ENCODE measurements at places on chromosomes 1 and 21.

- DNase-seq = no peak
These were observed 905.7 kb downstream of the PLA2G4A start for GRCh38 chr1:187734427-187734826.

DNA sequence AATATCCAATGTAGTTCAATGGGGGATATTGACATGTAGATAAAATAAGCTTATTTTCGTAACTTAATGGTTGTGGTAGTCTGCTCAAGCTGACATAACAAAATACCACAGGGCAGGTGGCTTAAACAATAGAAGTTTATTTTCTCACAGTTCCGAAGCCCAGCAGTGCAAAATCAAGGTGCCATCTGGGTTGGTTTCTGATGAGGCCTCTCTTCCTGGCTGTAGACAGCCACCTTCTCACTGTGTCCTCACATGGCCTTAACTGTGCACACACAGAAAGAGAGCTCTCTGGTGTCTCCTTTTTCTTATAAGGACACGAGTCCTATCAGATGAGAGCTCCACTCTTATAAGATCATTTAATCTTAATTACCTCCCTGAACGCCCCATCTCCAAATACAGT lies 64.8 kb upstream of the IPO9 start:
- DNase-seq = no peak

DNA sequence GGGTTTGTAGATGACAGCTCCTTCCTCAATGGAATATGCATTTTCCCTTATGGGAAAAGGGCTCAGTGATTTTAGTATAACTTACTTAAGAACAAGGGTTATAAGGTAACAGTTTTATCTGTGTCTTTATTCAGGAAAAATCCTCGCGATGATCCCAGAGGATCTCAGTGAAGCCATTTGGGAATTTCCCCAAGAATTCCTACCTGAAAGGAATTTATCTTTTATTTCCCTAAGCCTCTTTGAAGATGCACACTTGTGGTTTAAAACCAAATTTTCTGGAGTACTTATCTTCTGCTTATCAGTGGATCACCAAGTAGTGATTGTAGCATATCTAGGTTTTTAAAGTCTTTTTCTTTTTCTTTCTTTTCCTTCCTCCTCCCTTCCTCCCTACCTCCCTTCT lies 58.8 kb downstream of the AK4 start:
- DNase-seq = no peak

GRCh38 chr1:110341872-110342331 lies 2.7 kb downstream of the RBM15 start:
- no peak for DNase-seq

GRCh38 chr1:15129944-15130343 lies 23.6 kb upstream of the TMEM51 start:
- DNase-seq = no peak

GRCh38 chr1:12015001-12015491 lies 4.3 kb upstream of the MIIP start:
- DNase-seq = no peak

DNA sequence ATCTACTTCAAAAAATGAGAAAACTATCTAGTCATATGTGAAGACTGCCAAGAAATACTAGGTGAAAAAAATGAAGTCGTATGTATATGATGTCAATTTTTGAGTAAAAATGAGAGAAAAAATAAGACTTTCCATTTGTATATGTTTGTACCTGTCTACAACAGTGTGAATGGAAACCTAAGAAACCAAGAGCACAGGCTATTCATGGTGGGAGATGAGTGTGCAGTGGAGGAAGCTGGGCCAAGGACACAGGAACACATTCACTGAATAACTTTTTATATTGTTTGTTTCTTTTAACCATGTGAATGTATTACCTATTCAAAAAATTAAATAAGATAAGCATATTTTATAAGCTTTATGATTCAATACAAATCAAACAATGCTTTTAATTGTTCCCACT lies 67.0 kb downstream of the ERO1B start:
- no peak for DNase-seq

DNA sequence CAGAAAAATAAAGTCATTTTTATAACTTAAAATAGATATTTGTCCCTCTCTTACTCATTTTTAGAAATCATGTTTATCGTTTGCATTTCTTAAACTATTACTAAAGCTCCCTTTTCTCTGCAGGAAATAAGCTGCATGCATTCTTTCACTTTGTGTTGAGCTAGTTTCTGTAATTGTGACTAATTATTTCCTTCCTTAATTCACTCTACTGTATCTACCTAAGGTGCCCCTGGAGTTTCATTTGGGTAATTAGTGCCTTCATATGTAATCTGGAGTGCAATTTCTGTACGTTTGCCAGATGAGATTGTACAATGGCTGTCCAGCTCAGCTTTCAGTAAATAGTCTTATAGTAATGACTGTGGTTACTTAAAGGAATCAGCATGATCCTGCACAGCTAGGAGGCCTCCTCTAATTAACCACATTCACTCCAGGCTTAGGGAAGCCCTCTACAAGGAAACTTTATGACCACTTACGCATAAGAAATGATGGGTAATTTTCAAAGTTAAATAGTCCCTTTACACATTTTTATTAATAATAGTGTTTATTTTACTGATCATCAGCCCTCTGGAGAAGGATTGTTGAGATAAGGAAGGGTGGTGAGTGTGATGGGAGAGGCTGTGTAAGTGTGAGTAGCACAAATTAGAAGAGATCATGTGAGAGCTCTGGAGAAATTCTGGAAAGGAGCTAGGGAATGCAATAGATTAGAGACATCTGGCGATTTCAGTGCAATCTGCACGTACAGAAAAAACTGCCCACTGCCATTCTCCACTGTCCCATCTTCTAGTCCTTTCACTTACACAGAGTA lies 86.8 kb downstream of the LRRC8C start:
- DNase-seq = no peak

- DNase-seq = no peak
These were observed 80.9 kb downstream of the SLC66A1 start for GRCh38 chr1:19393046-19393445.

GRCh38 chr1:147800804-147801203 lies 40.4 kb upstream of the GJA5 start:
- no peak for DNase-seq

DNA sequence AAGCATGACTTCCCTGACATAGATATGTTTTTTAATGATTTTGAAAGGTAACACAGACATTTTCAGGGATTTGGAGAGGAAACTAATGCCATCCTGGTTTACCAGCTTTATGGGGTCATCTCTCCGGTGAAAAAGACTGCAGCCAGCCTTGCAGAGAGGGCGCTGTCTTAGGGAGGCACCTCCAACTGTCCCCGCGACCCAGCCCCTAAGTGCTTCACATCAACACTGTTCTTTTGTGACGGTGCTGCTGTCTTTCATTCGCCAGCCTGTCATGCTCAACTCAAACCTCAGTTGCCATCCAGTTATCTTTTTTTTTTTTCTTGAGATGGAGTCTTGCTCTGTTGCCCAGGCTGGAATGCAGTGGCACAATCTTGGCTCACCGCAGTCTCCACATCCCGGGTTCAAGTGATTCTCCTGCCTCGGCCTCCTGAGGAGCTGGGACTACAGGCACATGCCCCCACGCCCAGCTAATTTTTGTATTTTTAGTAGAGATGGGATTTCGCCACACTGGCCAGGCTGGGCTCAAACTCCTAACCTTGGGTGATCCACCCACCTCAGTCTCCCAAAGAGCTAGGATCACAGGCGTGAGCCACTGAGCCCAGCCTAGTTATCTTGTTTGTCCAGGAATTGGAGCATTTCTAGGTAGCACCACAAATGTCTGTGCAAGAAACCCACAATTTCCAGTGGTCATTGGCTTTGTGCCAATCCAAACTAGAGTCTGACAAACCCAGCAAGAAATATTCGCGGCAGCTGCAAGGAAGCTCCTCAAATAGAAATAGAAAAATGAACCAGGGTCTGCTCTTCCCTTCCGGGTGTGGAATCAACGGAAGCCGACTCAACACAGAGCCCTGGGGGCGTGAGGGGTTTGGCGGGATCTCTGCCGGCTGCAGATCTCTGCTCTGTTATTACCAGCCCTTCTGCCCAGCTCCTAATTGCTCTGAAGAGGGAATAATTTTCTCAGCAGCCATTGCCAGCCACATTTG lies 24.2 kb downstream of the PDE9A start:
- no peak for DNase-seq

DNA sequence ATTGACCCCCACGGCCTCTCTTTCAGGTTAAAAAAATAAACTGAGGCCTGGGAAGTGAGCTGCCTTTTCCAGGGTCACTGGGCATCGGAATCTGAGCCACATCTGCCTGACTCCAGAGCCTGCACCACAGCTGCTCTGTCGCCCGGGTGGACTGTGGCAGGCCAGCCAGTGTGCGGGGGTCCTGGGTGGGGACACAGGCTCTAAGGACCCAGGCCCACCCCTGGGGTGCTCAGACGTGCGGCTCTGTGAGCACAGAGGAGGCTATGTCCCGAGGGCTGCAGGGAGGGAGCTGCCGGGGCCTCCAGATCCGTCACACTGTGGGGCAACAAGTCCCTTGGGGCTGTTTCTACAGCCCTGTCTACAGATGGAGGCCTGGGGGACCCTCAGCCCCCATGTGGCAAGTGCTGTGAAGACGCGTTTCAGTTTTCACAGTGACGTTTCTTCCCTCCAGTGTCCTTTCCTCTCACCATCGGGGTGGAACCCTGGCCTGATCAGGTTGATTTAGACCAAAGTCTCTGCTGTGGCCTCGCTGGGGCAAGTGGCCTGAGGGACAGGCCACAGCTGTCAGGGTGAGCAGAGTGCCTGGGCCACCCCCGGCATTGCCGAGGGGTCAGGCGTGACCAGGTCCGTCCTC lies 39.2 kb upstream of the ACTRT2 start:
- DNase-seq = no peak

GRCh38 chr1:31700468-31701090 lies 3.2 kb downstream of the COL16A1 start:
- DNase-seq = no peak

- DNase-seq = no peak
These were observed 36.0 kb upstream of the IRF2BP2 start for GRCh38 chr1:234645964-234646363.

DNA sequence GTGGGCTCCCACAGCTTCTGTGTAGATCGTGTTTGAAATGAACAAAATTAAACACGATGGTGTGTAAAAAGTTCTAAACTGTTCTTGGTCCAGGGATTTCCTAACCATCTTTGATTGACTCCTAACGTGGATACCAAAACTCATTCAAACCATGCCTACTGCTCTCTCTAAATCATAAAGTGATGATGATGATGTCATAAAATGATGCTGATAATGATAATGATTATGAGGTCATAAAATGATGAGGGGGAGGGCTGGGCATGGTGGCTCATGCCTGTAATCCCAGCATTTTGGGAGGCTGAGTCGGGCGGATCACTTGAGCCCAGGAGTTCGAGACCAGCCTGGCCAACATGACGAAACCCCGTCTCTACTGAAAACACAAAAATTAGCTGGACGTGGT lies 133.3 kb upstream of the COA6 start:
- no peak for DNase-seq

DNA sequence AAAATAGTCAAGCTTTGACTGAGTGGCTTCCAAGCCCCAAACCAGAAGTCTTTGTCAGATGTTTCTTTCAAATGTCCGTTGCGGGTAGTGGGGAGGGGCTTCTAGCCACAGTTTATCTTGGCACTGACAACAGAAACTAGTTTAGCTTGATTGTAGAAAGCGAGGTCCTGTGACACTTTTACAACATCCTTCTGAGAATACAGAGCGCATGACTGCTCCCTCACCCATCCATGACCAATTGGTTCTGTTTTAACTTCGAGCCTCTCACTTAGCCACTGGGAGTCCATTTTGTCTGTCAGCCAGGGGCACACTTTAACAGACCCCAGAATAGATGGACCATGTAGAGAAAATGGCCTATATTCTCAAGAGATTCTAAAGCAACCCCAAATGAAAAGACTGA lies 199.2 kb upstream of the ST6GALNAC5 start:
- DNase-seq = no peak

- DNase-seq = no peak
These were observed 2.6 kb downstream of the GTF2B start for GRCh38 chr1:88888750-88889149.

DNA sequence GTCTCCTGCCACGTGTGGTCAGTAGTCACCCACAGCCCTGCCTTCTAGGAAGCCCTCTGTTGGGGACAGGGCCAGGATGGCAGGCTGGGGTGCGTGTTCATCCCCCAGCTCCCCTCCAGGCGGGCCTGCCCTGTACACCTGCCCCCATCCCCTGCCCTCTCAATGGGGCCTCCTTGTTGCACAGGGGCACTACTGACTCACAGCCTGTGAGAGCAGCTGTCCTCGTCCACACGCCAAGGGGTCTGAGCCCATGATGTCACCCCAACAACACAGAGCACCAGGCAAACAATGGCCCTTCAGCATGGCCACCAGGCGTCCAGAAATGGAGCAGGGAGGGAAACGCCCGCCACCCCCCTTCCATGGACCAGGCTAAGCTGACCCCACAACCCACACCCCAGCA lies 64.3 kb downstream of the ARHGEF16 start:
- DNase-seq = no peak

- DNase-seq = no peak
These were observed 86.7 kb upstream of the PALMD start for GRCh38 chr1:99559166-99559565.

GRCh38 chr1:238319957-238320356 lies 429.2 kb upstream of the ZP4 start:
- no peak for DNase-seq

DNA sequence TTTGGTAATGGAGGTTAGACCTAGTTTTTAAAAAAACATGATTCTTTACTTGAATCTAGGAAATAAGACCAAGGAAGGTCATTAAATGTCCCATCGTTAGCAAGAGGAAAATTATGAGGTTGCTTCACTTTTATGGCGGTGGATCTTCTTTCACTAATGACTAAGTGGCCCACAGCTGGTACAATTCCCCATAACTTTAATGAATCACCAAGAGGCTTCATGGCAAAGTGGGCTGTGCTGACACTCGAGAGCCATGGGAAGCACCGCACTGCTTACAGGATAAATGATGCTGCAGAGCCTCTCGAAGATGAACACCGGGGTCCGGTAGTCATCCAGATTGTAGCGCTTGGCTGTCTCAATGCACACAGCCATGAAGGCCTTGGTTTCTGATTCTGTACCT lies 108.8 kb downstream of the UBR4 start:
- no peak for DNase-seq

DNA sequence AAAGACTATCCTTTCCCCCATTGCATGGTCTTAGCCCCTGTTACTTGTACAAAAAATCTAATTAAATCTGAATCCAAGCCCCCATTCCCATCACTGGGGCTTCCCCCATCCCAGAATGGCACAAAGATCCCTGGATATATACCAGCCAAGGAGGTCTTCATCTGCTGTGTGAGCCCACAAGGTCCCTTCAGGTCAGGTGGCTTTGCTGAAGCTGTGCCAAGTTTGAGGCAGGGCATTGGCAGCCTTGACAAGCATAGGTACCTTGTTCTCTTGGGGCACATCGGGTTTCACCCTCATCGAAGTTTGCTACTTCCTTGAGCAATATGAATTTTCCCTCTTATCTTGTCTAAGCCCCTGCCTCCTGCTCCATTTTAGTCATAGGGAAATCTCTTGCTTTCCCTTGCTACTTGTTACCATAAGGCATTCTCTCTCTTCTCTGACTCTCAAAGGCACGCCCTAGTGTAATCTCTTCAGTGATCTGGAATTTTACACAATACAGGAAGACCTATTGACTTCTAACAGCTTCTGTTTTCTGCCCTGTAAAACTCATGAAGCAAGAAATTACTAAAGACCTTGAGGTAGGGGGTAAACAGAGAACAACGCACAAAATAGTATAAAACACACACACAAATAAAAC lies 71.4 kb upstream of the COG2 start:
- DNase-seq = no peak

GRCh38 chr1:168097921-168098528 lies 38.7 kb downstream of the GPR161 start:
- DNase-seq = no peak

- no peak for DNase-seq
These were observed 60.0 kb upstream of the LAPTM5 start for GRCh38 chr1:30817548-30817947.

GRCh38 chr1:95013950-95014574 lies 58.7 kb downstream of the ALG14 start:
- DNase-seq = no peak
